ENCODE measurements at places on chromosomes 11 and 22.

- DNase-seq: no peak
Measured at GRCh38 chr22:24423519-24424000, 3.8 kb upstream of the ADORA2A start.

DNA sequence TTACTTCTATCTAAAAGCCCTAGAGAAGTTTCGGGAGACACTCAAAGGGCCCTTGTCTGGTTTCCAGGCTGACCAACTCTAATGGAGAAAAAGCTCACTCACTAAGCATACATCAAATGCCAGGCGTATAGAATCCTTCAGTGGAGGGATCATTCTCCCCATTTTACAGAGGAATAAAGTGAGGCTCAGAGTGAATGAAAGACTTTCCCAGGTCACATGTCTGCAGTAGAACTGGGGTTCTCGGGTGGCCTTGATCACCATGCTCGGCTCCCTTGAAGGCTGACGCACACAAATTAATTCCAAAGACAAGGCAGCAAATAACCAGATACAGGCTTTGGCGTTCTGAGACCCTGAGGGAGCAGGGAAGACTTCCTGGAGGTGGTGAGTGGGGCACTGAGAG is 60.0 kb downstream of the THAP12 start:
- DNase-seq: no peak

GRCh38 chr11:94025690-94026394 is 4.7 kb downstream of the HEPHL1 start:
- no peak for DNase-seq

DNA sequence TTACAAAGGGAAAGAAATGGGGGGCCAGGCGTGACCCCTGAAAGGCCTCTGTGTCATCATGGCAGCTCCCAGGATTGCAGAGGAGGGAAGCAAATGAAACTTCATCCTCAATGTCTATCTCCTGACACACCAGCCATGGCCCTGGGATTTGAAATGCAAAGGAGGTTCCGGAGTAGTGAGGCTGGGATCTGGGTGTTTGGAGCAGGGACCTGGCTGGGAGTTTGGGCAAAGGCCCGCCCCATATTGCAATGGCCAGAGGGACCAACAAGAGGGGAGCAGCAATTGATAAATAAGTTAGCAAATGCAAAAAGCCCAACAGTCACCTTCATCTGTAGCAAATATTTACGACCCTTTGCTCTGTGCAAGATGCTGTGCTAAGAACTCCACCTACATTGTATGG is 77.7 kb upstream of the CCND1 start:
- no peak for DNase-seq

DNA sequence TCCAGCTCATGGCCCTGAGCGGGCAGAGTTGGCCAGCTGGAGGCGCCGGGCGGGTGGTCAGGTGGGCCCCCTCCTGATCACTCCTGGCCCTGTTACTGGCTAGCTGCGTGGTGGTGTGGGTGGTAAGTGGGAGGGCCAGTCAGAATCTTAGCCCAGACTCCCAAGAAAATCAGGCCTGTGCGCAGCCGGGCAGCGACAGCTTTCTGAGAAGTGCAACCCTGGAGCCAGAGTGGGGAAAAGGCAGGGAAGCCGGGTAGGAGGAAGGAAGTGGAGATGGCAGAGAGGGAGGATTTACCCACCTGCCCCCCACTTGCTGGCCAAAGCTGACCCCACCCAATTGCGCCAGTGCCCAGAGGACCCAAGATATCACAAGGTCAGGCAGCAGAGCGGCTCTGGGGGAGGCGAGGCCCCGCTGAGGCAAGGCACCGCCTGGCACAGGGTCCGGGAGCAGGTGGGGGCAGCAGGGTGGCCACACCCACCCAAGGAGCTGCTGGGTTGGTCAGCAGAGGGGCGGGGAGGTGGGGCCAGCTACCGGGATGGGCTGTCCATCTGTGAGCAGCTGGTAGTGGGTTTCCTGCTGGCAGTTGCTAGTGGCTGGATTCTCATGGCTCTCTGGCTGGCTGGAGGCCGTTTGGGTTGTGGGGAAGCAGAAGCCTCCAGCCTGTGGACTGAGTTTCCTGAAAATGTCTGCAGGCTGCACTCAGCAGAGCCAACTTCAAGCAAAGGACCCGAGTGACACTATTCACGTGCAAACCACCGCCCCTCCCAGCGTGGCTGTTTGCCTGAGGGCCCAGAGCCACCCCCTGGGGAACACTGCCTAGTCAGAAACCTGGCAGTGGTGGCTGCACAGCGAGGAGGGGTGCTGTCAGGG is 196.4 kb downstream of the IGLL1 start:
- DNase-seq: no peak

GRCh38 chr11:78796956-78797355 is 222.3 kb upstream of the NARS2 start:
- no peak for DNase-seq

DNA sequence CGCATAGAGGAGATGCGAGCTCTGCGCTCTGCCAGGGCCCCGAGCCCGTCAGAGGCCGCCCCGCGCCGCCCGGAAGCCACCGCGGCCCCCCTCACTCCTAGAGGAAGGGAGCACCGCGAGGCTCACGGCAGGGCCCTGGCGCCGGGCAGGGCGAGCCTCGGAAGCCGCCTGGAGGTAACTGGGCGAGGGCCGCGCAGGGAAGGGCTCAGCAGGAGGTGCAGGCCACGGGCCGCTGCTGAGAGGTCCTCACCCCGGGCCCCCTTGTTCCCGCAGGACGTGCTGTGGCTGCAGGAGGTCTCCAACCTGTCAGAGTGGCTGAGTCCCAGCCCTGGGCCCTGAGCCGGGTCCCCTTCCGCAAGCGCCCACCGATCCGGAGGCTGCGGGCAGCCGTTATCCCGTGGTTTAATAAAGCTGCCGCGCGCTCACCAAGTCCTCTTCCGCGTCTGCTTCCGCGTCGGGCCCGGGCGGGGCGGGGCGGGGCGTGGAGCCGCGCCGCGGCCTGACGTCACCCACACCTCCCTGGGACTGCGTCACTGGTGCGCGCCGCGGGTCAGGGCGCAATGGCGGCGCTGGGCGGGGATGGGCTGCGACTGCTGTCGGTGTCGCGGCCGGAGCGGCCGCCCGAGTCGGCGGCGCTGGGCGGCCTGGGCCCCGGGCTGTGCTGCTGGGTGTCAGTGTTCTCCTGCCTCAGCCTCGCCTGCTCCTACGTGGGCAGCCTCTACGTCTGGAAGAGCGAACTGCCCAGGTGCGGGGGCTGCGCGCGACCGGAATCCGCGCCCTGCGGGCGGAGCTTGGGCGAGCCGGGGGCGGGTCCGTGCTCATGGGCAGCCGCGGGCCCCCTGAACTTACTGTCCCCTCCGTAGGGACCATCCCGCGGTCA is at the start of gene RCE1:
TSS of gene RCE1 (plus strand) at position 546 of the 880 bp plus-strand sequence. CDS start at position 561, 15 bp downstream.
- DNase-seq: peak; percentile 75

DNA sequence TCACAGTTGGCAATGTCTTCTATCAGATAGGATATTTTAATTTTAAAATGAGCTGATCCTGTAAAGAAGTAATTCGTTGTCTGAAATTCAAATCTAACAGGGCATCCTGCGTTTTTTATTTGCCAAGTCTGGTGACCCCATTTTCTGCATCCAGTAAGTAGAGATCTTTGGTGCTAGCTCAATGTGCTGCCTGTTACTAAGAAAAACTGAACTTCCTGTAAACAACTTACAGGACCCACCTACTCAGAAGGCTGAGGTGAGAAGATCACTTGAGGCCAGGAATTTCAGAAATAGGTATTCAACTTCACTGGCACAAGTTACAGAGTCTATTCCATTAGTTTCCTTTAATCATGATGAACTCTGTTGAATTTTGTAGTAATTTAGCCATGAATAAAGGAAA is 4.0 kb downstream of the ARL14EP start:
- no peak for DNase-seq

DNA sequence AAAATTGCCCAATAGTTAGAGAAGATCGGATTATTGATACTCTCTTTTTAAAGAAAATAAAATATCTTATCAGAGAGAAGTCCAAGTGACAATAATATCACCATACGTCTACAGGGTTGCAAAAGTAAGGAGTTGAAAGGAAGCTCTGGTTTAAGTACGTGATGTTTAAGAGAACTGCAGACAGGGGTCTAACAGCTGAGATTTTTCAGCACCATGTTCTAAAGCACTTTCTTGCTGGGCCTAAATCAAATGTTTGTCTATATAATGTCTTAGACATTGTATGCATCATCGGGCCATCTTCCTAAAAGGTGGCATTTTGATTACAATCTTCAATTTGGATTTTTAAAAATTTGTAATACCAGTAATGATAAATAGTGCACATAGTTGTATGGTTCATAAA is 133.3 kb downstream of the RRAS2 start:
- DNase-seq: no peak

DNA sequence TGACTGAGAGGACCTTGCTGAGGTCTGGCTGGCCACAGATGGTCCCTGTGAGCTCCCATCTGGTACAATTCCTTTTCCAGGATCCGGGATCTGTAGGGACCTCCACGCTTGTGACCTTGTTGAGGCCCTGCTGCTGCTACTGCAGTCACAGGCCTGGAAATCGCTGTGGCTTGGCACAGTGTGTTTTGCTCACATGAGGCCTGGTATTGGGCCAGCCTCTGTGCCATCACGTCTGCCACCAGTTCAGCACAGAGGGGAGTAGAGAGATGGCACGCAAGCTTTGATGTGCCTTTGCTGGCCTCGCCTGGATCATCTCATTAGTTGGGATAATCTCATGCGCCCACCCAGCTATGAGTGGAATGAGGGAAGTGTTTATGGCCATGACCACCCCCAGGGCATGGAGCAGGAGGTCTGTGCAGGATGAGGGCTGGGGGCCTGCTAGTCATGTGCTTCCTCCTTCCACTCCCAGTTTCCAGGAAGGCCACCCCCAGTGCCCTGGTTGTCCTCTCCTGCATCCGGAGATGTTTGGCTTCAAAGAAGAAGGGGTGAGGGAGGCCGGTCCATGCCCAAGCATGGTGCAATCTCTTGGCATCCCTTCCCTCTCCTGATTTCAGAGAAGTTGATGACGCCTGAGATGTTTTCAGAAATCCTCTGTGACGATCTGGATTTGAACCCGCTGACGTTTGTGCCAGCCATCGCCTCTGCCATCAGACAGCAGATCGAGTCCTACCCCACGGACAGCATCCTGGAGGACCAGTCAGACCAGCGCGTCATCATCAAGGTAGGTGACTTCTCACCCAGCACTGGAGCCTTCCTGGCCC is 22.4 kb downstream of the DERL3 start:
- no peak for DNase-seq

- DNase-seq: no peak
Measured at GRCh38 chr11:106482917-106483785, 405.7 kb downstream of the AASDHPPT start.

- no peak for DNase-seq
Measured at GRCh38 chr11:11478687-11479086, 125.6 kb upstream of the CSNK2A3 start.

GRCh38 chr11:75265851-75266531 is 25.4 kb downstream of the TPBGL start:
- no peak for DNase-seq

DNA sequence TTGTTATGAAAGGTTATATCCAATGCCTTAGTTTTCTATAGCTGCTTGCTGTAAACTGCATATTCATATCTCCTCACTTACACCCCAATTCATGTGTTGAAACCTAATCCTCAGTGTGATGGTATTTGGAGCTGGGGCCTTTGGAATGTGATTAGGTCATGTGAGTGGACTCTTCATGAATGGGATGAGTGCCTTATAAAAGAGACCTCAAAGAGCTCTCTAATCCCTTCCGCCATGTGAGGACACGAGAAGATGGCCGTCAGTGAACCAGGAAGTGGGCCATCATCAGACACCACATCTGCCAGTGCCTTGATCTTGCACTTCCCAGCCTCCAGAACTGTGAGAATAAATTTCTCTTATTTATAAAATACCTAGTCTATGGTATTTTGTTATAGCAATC is 79.3 kb downstream of the CYP2R1 start:
- no peak for DNase-seq

DNA sequence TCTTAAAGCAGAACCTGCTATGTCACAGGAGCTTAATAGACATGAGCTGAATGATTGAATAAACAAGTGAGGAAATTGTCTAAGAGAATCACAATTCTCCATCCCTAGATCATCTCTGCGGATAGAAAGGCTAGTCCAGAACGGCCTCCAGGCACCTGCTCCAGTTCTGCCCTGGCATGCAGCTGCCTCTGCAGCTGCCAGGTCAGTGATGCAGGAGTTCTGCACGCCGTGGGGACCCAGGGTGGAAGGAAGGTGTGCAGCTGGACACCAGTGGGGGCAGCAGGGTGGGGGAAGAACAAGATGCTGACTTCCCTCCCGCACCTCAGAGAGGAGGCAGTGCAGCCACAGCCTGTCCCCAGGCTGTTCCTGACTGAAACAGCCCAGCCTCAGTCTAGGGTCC is 192.1 kb upstream of the NCAM1 start:
- DNase-seq: no peak

- DNase-seq: no peak
Measured at GRCh38 chr11:33533386-33534052, 167.1 kb downstream of the C11orf91 start.

DNA sequence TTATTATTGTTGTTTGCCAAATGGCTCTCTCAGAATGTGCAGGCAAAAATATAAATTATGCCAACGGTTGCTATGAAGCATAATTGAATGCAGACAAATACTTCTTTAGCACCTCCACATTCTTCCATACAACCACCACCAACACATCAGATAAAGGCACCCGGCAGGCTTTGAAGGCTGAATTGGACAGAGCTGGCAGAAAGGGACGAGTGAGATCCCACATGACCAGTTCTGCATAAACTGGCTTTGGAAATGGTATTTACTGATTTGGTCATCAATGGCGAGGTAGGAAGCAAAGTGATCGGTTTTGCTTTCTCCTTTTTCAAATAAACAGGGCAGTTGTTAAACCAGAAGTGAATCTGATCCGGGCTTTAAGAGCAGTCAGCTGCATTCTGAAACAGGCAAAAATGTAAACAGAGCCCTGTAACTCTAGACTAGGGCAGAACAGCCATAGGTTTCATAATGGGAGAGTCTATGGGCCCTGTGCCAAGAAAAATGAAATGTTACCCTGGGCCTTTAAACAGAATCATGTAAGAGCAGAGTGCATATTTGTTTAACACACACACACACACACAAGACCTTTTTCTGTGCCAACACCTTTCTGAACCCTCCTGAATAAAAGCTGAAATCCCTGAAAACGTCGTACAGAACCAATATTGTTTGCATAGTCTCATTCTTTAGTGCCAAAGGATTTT is 97.7 kb downstream of the MPPED2 start:
- DNase-seq: peak; percentile 39

DNA sequence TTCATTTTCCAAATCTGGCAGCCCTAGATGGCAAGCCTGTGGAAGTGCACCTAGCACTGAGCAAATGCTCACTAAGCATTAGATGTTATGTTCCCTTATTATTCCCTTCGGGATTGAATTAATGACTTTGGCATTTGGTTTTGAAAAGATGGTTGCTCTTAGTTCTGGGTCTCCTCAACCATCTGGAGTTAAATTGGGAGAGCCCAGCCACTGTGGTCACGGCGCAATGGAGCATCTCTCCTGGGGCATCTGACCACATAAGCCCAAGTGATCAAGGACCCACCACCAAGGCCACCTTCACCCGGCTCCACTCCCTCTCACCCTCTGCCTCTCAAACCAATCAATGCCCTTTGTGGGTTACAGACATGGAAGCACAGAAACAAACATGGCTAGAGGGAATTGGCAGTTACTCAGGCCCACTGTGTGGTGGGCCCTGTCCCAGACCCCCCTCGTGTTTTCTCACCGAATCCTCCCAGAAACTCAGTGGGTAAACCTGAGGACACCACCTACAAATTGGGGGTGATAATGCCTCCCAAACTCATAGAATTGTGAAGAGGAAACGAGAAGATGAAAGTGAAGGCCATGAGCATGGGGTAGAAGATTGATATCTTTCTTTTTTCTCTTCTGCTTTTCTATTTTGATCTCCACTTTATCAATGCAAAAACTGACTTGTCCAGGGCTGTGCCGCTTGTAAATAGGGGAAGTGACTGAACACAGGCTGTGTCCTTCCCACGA is 52.2 kb downstream of the IRAG1 start:
- DNase-seq: no peak

GRCh38 chr22:26732284-26732683 is 74.9 kb downstream of the MIAT start:
- DNase-seq: no peak
